ENCODE measurements at places on chromosomes 16 and 17. TPM values are rescaled to one million over a fixed set of nuclear protein-coding genes. Genes with fewer than 3 reads are reported as not detected.

The KRTAP3-1 gene
- total RNA-seq = not detected

The PPY gene
- not detected for total RNA-seq

The PRR15L gene
- 47.4 TPM for total RNA-seq

The BRIP1 gene
- total RNA-seq = 0.26 TPM

The CCL8 gene
- 1.5 TPM for total RNA-seq

- no peak for DNase-seq
Observed at GRCh38 chr16:49446805-49447204, 73.2 kb downstream of the C16orf78 start.

The SLC16A11 gene
- 6.8 TPM for total RNA-seq

- peak; percentile 17 for DNase-seq
Observed at GRCh38 chr17:77753246-77753645, 205.3 kb upstream of the TNRC6C start.

DNA sequence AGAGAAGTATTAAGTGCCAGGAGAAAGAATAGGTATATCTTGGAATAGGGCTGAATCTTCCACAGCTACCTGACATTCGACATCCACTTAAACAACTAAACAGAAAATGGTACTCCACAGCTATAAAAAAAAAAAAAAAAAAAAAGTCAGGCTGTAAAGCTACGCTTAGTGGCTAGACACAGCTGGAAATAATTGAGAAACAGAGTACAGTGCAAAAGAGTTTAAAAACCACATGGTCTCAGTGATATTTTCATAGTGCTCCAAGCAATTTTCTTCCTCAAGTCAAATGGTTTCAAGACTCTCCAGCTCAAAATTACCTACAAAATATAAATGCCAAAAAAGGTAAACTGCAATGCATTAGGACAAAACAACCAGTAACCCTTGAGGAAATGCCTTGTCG, 607.1 kb downstream of the KCNJ2 start:
- no peak for DNase-seq

GRCh38 chr17:35129154-35129972, 7.9 kb downstream of the FNDC8 start:
- no peak for DNase-seq

DNA sequence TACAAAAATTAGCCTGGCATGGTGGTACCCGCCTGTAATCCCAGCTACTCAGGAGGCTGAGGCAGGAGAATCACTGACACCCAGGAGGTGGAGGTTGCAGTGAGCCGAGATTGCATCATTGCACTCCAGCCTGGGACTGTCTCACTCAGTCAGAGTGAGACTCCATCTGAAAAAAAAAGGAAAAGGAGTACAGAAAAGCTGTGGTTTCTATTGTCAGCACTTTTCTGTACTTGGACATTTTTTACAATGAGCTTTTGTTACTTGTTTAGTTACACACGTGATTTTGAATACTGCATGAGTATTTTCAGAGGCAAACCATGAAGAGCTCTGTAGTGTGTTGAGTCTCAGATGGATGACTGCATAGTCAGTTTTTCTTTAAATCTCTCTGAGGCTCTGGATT, 26.3 kb downstream of the ZC3H18 start:
- no peak for DNase-seq

The RASL10B gene
- 2.2 TPM for total RNA-seq

DNA sequence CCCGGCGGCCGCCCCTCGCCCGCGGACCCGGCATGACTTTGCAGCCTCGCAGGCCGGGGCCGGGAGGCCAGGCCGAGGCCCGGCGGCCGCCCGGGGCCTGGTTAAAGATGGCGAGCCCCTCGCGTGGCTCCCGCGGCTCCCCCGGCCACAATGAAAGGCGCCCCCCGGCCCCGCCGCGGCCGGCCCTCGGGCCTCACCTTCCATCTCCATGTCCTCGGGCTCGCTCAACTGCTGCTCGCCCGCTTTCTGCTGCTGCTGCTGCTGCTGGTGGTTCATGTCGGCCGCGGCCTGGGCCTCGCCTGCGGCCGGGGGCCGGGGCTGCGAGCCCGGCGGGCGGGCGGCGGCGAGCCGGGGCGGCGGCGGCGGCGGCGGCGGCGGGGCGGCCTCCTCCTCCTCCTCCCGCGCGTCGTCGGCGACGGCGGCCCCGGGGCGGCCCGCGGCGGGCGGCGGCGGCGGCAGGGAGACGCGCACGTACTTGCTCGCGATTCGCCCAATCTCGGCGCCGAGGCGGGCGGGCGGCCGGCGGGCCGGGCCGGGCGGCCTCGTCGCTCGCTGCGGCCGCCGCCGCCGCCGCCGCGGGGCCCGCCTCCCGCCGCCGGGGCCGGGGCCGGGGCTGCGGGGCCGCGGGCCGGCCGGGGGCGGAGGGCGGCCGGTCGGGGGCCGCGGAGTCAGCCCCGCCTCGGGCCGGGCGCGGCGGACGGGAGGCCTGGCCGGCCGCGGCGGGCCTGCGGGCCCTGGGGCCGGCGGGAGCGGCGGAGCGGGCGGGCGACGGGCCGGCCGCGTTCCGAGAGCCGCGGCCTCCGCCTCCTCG, 491 bp downstream of the USP7 start:
- no peak for DNase-seq

GRCh38 chr17:72423286-72423589, 302.4 kb downstream of the SOX9 start:
- no peak for DNase-seq

Measured in upper lobe of right lung (tissue), 1 donor.